ENCODE measurements at places on chromosomes 3 and 15. TPM values are rescaled to one million over a fixed set of nuclear protein-coding genes. Genes with fewer than 3 reads are reported as not detected.

The CPNE9 gene
- total RNA-seq = 0.60 TPM

The GANC gene
- total RNA-seq = 19.3 TPM

The SLC9A9 gene
- 6.8 TPM for total RNA-seq

The TMEM108 gene
- not detected for total RNA-seq

The SLC6A20 gene
- total RNA-seq = 0.11 TPM

The PPARG gene
- not detected for total RNA-seq
